ENCODE measurements at places on chromosomes 11 and 22. TPM values are rescaled to one million over a fixed set of nuclear protein-coding genes. Genes with fewer than 3 reads are reported as not detected.

GRCh38 chr11:55895216-55895615 lies 12.1 kb downstream of the TRIM51 start:
- DNase-seq = no peak

The UBQLN3 gene
- polyA plus RNA-seq = not detected

DNA sequence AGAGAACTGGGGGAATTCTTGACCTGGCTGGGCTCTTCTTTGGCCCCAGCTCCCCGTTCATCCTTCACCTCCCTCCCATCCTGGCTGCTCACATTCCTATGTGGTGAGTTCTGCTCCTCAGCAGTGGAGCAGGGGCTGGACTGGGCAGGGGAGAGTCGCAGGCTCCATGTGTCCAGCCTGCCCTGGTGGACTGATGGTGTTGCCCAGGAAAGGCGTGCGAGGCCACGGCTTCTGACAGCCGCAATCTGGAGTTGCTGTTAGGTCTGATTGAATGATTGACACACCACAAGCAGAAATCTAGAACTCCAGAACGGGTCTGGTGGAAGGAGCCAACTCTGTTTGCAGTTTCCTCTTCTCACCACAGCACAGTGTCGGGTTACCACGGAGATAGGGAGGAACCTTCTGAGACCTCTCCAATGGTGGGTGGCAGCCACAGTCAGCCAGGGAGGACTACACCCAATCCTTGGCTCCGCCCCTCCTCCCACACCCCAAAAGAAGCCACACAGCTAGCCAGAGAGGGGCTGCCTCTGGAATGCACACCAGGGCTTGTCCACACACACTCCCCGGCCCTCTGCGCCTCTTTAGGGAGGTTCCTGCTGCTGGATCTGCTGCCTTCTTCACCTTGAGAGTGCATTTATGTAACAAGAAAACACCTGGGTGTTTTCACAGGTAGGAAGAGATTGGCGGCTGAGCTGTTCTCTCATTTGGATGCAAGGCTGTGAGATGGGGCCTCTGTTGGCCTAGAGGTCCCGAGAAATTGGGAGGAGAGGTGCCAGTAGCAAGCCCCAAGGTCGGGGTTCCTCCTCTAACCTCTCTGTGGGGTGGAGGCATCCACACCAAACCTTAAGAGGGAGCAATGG lies 56.4 kb upstream of the CD44 start:
- peak; percentile 87 for DNase-seq

- DNase-seq = no peak
Measured at GRCh38 chr22:45817745-45818423, 146.2 kb downstream of the ATXN10 start.

- DNase-seq = no peak
Measured at GRCh38 chr11:43576803-43577521, 103.6 kb upstream of the HSD17B12 start.

The ADAMTS15 gene
- polyA plus RNA-seq = not detected

The DDTL gene
- 1.1 TPM for polyA plus RNA-seq

DNA sequence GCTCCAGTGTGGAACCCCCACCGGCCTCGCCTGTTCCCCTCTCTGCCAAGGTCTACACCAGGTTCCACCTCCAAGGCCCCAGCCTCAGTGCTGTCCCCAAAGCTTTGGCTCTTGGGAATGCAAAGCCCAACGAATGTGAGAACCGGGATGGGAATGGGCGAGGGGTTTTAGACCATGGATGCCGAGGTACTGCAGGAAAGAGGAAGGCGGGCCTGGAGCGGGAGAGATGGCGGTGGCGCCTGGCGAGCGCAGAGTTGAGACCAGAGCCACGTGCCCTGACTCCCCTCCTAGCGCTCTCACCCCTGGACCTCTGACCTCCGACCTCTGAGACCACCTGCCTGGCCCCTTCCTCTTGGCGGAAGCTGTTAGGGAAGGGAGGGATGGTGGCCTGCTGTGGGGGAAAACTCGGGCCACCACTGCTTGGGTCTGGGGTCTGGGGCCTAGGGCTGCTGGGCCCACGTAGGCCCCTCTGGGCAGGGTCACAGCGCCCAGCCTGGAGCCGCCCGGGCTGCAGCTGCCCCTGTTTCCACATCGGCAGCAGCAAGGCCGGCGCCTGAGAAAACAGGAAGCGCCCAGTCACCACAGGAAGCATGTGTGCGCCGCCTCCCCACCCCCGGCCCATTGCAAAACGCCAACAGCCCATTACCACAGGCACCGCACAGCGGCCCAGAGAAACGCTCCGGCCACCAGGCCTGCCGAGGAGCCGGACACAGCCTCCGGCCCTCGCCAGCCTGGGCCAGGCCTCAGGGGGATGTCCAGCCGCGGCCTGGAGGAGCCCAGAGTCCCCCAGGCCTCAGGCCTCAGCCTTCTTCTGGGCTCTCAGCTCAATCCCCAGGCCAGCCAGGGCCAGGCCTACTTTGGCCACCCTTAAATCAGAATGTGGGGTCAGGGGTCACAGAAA lies 13.8 kb upstream of the SLC39A13 start:
- DNase-seq = peak; percentile 61

DNA sequence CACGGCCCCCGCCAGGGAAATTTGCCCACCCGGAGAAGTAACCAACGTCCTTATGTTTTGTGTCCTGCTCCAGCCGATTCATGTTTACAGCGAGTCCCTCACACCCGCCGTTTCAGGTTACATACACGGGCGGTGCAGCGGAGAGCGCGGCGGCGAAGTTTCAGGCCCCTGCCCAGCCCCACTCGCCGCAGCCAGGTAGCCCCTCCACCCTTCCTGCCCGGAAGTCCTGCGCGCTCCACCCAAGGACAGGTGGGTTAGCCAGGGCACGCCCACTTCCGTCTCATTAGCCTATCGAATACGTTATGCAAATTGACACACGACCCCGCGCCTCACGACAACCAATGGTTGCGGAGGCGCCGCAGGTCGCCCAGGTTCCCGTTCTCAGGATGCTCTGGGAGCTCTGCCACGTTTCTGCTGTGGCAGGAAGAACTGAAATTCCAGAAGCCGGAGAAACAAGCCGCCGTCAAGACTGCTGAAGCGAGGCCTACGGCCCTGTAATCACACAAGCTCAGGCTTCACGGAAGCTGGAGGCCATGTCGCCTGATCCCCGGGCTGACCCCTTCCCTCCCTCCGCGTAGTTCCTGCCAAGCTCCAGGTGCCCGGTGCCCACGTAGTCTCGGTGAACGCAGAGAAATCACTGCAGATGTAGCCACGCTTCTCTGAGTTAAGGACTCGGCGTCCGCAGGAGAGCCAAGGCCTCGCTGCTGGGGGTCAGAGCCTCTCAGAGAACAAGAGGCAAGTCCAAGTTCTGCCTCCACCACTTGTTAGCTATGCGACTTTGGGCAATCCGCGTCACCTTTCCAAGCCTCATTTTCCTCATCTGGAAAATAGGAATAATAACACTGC lies 22.4 kb upstream of the MYH9 start:
- peak; percentile 77 for DNase-seq

DNA sequence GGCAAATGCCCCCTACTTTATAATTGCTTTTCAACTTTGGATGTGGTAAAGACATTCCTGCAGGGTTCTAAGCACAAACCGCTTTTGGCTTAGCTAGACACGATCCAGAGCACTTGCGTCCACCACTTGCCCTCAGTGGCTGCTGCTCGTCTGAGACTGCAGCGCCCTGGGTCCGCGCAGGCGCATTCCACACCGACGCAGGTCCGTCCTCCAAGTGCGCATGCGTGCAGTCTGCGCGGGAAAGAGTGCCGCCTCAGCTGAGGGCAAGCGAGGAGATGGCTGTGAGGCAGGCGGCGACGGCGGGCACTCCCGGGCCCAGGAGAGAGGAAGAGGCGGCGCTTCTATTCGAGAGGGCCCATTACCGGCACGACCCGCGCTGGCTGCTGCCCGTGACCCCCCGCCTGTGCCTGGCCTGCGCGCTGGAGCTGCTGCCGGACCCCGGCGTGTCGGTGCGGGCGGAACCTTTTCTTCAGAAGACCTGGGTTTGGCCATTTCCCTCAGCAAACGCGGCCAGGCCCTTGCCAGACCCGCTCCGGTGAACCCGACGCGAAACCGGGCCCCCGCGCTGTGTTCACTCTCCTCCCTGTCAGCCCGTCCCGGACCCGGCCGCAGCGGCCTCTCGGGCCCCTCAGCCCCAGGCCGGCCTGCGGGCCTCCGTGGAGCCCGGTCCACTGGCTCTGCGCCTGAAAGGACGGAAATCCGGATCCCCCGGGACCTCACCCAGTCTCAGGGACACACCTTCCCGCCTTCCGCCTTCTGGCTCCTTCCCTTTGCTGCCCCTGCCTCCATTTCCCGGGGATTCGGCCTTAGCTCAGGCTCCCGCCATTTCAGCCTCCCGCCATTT lies at the start of gene MEI1:
TSS of gene MEI1 (plus strand) at position 240 of the 844 bp plus-strand sequence. CDS start at position 276, 36 bp downstream.
- peak; percentile 84 for DNase-seq

The HEPN1 gene
- polyA plus RNA-seq = not detected

The MYBPC3 gene
- not detected for polyA plus RNA-seq

DNA sequence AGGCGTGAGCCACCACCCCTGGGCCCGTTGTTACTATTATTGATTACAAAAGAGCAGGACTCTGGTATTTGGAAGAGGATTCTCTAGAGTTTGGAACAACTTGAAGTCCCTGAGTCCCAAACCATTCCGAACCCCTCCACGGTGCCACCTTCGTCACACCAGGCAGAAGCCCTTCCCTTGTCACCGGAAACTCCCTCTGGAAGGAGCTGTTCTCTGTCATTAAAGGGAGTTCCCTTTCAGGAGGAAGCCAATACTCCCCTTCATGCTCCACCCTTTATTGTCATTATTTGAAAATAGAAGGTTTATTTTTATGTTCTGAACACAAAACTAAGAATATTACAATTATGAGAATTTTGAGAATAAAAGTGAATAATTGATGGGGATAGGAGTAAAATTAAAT lies 5.1 kb upstream of the C11orf24 start:
- no peak for DNase-seq

The OR51I1 gene
- not detected for polyA plus RNA-seq

DNA sequence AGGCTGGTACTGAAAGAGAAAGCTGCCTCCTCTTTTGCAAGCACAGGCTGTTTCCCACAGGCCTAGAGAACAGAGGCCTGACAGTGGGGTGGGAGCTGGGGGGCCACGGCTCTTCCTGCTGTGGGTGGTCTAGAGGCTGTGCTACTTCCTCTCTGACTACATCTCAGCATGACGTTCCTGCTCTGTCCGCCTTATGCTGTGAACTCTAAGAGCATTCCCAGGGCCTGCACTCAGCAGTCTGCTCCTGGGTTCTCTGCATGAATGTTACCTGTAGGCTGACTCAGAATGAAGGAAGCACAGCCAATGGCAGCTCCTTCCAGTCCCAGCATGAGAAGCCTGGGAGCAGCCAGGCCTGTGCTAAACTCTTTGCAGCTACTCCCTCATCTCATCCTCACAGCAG lies 534.3 kb downstream of the NTM start:
- DNase-seq = no peak
